COR-L47 (cell line): ENCODE measurements at places on chromosomes 2 and 18.

DNA sequence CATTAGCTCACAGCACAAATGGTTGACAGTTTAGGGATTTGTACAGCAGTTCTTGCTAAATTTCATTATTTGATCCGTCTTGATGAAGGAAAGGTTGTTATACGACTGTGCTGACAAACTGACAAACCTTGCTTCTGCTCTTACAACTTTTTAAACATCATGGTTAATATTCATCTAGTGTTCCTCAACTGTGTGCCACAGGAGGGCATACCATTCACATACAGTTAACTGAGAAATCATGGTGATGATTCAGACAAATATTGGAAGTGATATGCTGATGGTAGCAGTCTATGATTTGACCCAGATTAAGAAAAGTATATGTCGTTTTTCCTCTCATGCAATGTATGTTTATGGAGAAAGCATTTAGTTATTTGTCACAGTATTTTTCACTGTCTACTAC, 129.8 kb upstream of the FSIP2 start:
- peak; percentile 21 for DNase-seq

DNA sequence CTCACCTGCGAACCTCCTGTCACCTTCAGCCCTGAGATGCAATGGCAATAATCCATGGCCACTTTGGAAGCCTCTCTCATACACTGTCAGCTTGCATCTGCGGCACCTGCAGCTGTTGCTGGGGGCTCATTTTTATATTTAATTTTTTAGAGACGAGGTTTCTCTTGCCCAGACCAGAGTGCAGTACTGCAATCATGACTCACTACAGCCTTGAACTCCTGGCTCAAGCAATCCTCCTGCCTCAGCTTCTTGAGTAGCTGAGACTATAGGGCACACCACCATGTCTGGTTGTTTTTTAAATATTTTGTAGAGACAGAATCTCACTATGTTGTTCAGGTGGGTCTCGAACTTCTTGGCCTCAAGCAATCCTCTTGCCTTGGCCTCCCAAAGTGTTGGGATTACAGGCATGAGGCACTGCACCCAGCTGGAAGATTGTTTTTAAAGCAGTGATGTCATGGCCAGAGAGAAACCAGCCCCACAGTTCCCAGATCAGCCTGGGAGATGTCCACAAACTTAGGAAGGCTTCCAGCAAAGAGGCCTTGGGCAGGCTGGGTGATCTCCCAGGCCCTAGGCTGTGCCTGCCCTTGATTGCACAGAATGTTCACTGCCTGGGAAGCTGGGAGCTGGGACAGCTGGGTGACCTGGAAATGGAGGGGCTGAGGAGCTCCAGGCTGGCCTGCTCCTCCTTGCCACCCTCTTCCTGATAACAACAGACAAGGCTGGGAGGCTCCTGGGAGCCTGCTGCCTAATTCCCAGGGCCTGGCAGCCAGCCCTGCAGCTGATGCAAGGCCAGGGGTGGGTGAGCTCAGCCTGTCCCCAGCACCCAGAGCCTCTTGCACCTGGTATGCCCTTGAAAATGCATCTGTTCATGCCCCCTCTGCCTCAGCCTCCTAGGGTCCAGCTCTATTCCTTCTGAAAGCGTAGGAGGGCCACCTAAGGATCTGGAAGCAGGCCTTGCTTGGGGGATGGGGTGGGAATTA, 27.1 kb downstream of the SH2D6 start:
- DNase-seq, result no peak

DNA sequence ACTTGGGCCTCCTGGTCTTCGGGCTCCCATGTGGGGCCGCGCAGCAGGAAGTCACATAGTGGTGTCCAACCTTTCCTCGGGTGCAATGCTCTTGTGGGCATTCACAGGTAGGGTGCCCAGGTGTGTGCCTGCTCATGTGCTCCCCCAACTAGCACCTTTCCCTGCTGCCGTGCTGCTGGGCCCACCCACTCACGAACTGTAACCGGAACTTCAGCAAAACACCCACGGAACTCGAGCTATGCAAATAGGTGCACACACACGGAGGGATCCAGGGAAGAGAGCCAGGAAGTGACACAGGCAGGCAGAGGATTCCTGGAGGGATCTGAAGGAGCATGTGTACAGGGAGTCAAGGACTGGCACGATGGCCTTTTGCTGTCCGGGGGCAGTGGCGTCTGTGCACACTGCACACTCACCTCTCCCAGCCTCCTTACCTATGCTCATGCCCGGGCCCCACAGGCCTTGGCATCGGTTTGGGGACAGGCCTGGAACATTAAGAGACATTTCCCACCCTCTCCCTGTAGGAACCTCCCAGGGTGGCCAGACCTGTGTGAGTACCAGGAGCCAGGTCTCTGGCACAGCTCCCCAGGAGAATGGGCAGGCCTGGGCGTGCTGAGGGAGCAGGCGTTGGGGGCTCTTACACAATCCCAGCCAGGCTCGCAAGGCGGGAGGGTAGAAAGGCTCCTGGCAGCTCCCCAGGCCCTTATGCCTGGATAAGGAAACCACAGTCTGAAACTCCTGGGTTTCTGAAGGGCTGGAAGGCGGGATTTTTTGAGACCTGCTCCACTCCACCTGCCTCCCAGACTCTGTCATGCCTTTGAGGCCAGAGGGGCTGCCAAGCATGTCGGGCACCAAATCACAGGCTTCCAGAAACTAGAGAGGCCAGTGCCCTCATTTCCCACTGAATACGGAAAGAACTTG, 6.6 kb upstream of the PTMA start:
- peak; percentile 18 for DNase-seq

DNA sequence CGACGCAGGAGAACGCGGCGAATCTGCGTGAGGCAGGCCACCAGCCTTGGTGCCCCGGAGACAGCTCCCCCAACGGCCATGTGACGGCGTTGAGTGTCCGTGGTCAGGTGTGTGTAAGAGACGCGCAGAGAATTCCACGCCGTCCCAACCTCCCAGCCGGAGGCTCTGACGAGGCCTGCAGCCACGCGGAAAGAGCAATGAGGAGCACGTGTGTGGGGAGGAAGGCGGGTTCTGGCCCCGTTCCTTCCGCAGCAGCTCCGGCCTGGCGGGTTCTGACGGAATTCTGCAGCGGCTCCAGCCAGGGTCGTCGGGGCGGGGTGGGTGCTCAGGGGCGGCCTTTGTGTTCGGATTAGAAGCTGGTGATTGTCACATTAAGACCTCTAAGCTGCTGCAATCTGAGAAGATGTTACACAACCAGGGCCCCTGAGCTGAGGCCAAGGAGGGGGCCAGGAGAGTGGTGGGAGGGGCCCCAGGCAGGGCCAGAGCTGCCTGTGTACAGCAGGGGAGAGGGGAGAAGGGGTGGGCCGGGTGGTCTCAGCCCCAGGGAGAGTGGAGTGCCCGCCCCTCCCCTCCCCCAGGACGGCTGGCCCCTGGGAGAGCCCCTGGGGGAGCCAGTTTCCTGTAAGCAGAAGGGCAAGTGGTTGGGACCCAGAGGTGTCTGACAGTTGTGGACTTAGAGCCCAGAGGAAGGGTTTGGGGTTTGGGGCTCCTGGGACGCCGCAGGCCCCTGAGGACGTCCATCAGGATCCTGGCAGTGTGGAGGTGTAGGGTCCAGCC, 5.1 kb upstream of the GAL3ST2 start:
- DNase-seq, result no peak

DNA sequence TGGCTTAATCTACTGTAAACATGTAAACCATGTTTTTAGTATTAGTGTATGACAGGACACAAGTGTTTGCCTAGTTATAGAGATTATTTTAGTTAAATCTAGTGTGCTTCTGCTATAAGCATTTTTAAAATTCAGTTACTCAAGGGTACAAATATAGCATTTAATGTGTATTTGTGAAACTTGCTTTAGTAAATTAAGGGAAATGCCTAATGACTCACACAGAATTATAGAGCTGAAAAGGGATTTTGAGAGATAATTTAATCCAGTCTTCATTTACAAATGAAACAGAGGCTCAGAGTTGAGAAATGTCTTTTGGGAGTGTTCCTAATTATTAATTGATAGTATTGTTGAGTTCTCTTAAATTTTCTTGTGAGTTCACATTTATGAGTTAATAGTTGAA, 8.2 kb downstream of the ACTR3 start:
- no peak for DNase-seq

DNA sequence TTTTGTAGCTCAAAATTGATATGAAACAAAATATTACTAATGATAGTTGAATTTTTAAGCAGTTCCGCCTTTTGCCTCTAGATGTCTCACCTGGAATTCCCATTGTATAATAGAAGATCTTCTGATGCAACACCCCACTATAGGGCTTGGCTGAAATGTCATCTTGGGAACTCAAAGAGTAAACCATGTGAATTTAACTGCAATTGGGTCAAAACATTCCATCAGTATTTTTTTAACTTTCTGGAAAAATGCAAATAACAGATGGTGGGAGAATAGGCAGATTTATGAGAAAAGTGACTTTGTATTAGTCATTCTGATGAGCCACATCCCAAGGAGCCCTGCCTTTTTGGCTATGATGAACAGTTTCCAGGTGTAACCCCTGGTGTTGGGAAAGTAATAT, 489.9 kb downstream of the NYAP2 start:
- DNase-seq, result peak; percentile 39

DNA sequence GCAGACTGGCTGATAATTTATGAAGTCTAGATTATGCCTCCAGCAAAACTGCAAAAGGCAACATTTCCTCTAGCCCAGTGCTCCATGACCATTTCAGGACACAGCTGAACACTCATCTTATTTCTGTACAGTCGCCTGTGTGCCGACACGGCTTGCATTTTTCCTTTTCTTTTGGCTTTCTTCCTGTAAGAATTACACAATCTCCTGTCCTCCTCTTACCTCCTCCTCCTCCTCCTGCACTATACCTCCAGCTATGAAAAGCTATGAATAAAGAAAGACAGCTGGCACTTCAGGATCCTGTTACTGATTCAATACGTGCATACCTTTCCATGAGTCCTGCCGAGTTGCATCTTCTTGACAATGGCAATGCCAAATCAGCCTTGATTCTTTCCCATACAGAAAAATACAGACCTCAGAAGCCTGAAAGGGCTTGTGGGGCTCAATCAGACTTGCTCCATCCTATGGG, 32.2 kb upstream of the TRIB2 start:
- DNase-seq, result no peak

- no peak for DNase-seq
Measured at GRCh38 chr2:19861813-19862212, 40.0 kb downstream of the TTC32 start.
